ENCODE measurements at places on chromosomes 5 and 9.

DNA sequence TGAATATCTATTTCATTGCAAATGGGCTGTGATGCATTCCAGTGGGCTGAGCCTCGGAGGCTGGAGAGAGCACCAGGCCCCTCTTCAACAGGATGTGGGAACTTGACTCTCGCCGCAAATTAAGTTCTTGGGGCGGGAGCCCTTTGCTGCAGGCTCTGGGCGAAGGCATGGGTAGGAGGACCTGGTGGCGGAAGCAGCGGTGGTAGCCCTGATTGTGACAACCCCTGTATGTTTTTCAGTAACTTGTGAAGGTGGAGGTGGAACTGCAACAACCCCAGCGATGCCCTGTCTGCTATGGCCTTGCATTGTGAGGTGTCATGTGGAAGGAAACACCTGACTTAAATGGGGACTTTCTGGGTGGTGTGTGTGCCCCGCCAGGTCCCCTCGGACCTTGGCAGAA is 9.4 kb downstream of the FYB1 start:
- DNase-seq: no peak

GRCh38 chr9:77725046-77725694 is 77.0 kb upstream of the GNA14 start:
- no peak for DNase-seq

- DNase-seq: no peak
Measured at GRCh38 chr5:10712574-10713366, 48.3 kb downstream of the DAP start.

GRCh38 chr5:140018920-140019644 is 24.0 kb downstream of the NRG2 start:
- DNase-seq: peak; percentile 57

- DNase-seq: no peak
Measured at GRCh38 chr5:141785135-141785534, 93.1 kb downstream of the PCDH1 start.

DNA sequence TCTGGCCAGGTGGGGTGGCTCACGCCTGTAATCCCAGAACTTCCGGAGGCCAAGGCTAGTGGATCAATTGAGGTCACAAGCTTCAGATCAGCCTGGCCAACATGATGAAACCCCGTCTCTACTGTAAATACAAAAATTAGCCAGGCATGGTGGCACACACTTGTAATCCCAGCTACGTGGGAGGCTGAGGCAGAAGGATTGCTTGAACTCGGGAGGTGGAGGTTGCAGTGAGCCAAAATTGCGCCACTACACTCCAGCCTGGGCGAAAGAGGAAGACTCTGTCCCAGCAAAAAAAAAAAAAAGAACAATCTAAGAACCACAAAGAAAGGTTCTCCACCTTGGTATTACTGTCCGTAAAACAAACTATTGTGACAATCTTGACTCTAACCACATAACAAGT is 9.7 kb downstream of the MYO10 start:
- DNase-seq: no peak

- peak; percentile 95 for DNase-seq
Measured at GRCh38 chr9:132214027-132214622, 52.3 kb downstream of the NTNG2 start.

DNA sequence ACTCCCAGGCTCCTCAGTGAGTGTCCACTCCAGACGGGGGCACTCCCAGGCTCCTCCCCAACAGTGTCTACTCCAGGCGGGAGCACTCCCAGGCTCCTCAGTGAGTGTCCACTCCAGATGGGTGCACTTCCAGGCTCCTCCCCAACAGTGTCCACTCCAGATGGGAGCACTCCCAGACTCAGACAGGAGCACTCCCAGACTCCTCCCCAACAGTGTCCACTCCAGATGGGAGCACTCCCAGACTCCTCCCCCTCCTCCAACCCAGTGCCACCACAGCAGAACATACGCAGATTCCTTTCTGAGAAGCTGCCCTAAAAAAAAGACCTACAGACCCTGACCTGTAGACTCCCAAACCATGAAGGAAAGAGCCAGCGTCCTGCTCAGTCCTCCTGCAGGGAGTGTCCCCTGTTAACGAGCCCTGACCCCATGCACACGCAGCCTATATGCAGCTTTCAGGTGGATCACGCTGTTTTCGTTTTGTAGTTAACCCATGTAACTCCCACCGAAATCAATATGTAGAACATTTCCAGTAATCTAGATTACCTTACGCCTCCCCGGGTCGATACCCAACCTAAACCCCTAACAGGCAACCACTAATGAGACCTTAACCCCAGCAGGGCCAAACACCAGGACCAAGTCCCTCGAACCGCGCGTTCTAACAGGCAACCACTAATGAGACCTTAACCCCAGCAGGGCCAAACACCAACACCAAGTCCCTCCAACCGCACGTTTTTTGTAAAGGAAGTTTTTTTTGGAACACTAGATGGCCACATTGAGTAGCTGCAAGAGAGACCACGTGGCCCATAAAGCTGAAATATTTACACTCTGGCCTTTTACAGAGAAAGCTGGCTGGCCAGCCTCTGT is 15.7 kb downstream of the PNPLA7 start:
- peak; percentile 31 for DNase-seq

GRCh38 chr5:116420540-116420939 is 154.1 kb downstream of the SEMA6A start:
- DNase-seq: no peak

- DNase-seq: peak; percentile 56
Measured at GRCh38 chr9:70053864-70054263, 10.2 kb downstream of the MAMDC2 start.

DNA sequence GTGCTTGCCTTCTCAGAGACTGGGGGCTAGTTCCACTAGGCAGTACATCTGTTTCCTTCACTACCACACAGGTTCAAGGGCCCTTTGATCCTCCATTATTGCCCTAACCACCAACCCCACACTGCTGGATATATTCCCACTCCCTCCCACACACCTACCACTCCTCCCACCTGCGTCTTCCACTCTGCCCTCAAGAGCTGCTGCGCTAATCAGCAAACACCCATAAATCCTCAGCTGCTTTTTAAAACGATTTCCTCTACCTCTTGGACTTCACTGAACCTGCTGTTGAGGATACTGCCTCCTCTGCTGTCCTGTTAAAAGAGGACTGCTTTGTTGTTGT is 120.9 kb downstream of the MAPKAP1 start:
- DNase-seq: no peak
